ENCODE measurements at places on chromosomes 13 and 19.

DNA sequence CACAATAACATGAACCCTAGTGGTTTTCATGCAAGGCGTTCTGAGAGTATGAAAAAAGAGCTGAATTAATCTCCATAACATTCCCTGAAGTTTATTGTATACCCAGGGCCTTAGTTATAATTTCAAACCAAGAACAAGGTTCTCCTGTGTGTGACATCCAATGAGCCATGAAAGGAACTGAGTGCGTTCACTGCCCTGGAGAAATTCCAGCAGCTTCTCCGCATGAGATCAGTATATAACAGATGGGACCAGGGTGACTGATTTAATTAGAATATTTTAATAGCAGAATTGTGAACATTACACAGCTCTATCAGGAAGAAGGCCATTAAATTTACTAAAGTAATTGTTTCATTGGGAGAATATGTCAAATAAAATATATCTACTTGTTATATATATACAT is 1190.5 kb upstream of the SLC10A2 start:
- ATAC-seq = no peak

DNA sequence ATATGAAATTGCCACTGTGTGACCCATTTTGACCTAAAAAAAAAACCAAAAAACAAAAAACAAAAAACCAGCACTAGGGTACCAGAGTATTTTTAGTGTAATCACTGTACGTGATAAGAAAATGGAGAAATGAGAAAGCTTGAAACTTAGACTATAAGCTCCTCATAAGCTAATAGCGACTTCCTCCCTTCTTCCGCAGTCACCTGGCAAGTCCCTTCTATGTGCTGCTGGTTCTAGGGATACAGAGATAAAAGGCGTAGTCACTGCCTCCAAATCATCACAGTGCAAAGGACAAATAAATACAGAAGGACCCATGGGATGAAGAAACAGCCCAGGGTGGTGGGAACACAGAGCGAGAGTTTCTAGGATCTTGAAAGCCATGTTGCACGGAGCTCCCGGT is 190.3 kb downstream of the TM9SF2 start:
- ATAC-seq = no peak

DNA sequence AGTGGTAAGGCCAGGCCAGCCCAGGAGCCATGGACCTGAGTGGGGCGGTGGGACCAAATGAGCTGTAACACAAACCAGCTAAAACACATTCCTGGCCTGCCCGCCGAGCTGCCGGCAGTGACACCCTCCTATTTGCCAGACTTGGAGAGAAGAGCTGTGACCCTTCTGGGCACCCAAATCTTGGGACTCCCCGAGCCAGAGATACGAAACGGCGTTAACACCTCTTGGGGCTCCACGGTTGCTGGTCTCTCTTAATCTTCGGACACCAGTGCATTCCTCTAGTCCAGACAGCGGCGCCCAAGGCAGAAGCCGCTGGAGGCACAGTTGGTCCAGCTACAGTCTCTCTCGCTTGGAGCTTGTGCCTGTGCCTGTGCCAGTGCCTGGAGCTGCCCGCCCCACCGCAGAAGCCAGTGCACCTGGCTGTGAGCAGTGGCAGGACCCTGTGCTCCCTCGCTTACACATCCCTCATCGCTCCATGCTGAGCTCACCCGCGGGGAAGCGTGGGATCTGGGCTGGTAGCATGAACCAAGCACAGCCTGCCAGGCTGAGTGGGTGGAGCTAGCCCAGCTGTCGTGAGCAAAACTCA is 147.2 kb upstream of the KLHL1 start:
- no peak for ATAC-seq

- ATAC-seq = no peak
Observed at GRCh38 chr13:24557081-24557480, 44.5 kb upstream of the PARP4 start.

DNA sequence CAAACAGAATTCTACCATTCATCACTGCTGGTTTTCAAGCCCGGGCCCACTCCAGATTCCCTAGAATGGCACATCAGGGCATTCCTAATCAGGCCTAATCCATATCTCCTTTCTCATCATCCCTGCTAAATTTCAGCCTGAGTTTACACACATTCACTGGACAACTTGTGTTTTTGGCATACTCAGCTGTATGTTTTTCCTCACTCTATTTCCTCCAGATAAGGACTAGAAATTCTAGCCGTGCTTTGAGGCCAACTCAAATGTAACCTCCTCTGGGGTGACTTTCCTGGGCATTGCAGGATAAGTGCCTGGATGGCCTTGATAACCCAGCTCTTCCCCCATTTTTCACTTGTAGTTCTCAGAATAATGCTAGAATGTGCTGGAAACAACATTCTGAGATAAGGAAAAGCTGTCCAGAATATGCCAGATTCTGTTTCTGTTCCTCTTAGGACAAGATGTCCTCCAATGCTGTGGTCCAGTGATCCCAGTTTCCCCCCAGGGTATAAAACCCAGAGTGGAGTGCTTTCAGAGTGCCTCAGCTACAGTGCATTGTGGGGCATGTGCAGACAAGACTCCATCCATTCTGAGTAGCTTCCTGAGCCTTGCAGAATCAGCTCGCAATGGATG is 66.9 kb upstream of the CLDN10 start:
- ATAC-seq = no peak

- ATAC-seq = no peak
Observed at GRCh38 chr19:1475751-1476437, 3.1 kb downstream of the C19orf25 start.

- no peak for ATAC-seq
Observed at GRCh38 chr19:39941151-39941550, 6.7 kb upstream of the FCGBP start.

DNA sequence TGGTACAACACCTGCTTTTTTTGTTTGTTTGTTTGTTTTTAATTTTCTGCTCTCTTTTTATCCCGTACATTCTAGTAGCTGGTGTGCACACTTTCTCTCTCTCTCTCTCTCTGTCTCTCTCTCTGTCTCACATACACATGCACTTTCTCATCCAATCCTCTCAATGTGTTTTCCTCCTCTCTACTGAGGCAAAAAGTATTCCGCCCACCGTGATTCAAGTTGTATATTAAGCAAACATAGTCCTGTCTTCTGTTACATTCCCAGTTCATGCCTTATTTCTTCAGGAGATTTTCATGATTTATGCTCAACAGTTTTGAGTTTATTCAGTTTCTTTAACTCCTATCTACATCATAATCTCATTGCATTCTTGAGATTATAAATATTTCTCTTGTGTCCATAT is 38.2 kb upstream of the SCEL start:
- ATAC-seq = no peak

DNA sequence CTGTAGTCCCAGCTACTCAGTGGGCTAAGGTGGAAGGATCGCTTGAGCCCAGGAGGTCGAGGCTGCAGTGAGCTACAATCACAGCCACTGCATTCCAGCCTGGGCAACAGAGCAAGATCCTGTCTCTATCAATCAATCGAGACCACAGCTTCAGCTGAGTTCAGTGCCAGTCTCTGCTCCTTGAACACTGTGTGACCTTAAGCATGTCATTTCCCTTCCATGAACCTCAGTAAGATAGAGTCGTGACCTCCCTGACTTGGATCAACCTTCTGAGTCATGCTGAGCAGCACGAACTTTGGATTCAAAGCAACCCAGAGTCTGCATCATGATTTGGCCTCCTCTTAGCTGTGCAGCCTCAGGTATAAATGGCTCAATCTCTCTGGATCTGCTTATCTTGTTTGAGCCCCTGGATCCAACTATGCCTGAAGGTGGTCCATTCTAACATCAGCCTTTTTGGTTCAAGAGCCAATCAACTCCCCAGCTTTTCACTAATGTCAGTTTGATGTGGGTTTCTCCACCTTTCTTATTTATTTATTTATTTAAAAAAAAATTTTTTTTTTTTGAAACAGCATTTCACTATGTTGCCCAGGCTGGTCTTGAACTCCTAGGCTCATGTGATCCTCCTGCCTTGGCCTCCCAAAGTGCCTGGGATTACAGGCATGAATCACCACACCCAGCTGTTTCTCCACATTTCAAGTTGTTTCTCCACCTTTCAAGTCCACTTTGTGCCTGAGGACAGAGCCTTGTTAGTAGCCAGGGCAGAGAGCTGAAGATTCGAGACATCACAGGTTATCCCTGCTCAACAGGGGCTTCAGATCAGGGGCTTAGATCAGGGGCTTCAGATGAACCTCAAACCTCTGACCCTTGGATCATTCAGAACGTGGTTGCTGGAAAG is 26.4 kb downstream of the PTPRS start:
- no peak for ATAC-seq

- ATAC-seq = no peak
Observed at GRCh38 chr13:95254339-95254738, 46.9 kb downstream of the ABCC4 start.

DNA sequence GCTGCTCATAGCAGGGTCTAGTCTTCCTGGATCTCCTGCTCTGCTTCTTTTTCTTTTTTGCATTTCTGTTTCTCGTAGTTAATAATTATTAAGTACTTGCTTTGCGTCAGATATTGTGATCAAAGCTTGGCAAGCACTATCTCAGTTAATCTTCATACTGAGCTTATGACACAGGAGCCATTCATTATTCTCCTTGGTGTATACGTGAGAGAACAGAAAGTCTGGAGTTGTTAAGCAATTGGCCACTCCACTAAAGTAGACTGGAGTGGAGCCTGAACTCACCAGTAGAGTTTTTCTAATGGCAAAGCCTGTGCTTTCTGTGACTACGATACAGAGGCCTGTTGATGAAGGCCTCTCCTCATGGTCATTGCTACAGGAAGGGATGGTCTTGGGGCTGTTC is 285.9 kb downstream of the RFC3 start:
- no peak for ATAC-seq

DNA sequence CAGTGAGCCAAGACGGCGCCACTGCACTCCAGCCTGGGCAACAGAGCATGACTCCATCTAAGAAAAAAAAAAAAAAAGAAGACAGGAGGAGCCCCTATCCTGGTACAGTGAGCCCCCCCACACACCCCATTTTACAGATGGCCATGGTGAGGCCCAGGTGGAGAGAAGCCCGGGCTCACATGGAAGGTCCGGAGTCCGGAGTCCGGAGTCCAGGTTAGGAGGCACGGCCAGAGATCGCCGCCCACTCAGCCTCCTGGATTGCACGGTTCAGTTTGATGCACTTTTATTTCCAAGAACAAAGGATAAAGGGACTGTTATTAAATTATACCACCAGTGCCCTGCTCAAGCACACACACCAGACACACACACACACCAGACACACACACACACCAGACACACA is 11.3 kb upstream of the BTBD2 start:
- ATAC-seq = no peak

DNA sequence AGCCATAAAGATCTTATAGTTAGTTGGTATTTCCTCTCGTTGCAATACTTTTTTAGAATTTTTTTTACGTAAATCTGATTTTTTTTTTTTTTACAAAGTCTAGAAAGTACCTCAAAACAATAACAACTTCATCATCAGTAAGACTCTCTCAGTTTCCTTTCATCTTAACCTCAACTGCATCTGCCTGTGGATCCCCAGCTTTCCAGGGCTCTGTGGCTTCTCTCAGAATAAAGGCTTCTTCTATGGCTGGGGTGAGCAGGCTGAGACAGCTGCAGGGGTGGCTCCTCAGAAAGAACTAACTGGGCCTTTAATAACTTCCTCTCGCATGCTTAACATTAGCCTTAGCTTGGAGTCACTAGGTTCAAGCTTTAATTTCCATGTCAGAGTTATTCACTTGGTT is 4.2 kb downstream of the ZNF506 start:
- ATAC-seq = peak; percentile 50

DNA sequence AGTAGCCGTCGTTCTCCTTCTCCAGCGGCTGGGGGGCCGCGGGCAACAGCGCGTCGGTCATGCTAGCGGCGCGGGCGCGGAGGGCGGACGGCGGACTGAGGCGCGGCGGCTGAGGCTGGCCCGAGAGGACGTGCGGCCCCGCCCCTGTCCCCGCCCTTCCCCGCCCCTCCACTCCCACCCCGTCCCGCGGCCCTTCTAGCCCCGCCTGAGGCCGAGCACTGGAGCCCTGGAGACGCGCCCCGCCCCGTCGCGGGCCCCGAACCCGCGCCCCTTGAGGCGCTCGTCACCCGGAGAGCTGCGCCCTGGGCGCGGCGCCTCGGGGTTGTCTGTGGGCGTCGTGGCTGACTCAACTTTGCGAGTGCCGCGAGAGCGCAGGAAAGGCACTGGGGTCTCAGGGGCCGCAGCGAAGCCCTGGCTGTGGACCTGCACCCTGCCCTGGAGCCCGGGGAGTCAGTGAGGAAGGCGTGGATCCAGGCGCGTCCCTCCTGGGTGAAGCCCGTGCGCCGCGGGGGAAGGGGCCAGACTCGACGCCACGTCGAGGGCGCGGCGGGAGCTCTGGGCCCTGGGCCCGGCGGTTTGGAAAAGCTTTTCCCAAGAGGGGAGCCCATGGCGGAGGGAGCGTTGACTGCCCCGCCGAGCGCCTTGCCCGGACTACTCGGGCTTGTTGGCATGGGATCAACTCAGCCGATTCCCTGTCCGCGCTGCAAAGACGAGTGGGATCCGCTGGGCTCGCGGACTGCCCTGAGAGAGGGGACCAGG is at the start of gene RHPN2:
TSS of gene RHPN2 (minus strand) at position 97 of the 759 bp plus-strand sequence. CDS start at position 61, 36 bp downstream.
- ATAC-seq = peak; percentile 89

- ATAC-seq = peak; percentile 8
Observed at GRCh38 chr19:35740108-35740422, 2.2 kb downstream of the IGFLR1 start.

DNA sequence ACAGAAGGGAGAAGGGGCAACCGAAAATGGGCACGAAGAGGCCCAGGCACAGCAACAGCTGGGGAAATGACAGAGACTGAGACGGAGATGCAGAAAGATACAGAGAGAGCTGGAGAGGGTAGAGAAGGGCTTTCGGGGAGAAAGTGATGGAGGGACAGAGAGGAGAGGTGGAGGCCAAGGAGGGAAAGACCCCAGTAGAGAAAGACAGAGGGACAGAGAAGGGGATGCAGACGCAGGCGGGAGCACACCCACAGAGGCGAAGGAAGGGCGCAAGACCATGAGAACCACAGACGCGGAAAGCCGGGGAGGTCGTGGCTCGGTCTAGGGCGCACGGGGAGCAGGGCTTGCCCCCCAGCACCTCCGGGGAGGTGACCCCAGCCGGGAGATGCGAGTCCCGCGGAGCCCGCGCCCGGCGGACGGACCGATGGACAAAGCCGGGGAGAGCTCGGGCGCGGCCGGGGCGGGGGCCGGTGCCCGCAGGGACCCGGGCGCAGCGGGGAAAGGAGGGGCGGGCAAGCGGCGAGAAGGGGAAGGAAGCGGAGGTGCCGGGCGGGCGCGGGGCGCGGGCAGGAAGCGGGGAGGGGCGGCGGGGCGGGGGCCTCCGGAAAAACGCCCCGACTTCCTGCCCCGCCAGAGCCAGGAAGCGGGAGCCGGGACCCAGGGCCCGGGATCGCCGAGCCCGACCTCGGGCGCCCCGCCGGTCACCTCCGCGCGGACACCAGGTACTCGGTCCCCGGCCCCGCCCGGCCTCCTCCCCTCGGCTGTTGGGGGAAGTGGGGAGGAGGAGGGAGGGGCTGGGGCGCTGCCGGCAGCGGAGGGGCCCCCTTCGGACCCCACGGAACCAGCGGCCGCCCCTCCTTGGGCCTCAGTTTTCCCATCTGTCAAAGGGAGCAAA is at the start of gene ARHGEF1:
TSS of gene ARHGEF1 (plus strand) at position 617 of the 895 bp plus-strand sequence. CDS start 4,899 bp downstream, outside the sequence.
- no peak for ATAC-seq

- no peak for ATAC-seq
Observed at GRCh38 chr13:32476021-32476731, 48.2 kb upstream of the N4BP2L1 start.

DNA sequence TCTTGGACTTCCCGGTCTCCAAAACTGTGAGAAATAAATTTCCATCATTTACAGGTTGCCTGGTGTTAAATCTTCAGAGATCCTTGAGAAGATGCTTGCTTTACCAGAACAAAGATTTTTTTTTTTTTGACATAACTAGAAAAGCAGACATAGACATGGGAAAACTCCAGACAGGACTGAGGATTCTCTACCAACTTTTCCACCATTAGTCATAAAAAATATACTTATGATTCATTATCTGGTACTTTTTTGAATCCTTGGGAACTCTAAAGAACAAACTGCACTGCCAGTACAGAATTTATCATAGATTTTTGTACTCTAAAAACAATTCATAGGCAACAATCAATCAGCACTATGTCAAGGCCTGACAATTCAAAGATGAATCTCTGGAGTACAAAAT is 487.6 kb downstream of the EFNB2 start:
- no peak for ATAC-seq
